ENCODE measurements at places on chromosomes 6 and 20. TPM values are rescaled to one million over a fixed set of nuclear protein-coding genes. Genes with fewer than 3 reads are reported as not detected.

The RBM24 gene
- 2.8 TPM for polyA plus RNA-seq

The SMOC2 gene
- polyA plus RNA-seq, result 8.3 TPM

- DNase-seq, result no peak
Observed at GRCh38 chr20:13251106-13251903, 30.2 kb downstream of the ISM1 start.

DNA sequence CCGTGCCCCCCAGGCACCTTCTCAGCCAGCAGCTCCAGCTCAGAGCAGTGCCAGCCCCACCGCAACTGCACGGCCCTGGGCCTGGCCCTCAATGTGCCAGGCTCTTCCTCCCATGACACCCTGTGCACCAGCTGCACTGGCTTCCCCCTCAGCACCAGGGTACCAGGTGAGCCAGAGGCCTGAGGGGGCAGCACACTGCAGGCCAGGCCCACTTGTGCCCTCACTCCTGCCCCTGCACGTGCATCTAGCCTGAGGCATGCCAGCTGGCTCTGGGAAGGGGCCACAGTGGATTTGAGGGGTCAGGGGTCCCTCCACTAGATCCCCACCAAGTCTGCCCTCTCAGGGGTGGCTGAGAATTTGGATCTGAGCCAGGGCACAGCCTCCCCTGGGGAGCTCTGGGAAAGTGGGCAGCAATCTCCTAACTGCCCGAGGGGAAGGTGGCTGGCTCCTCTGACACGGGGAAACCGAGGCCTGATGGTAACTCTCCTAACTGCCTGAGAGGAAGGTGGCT is 960 bp downstream of the TNFRSF6B start:
- no peak for DNase-seq

The FOXA2 gene
- polyA plus RNA-seq, result 0.60 TPM

The RNF144B gene
- 4.0 TPM for polyA plus RNA-seq

- no peak for DNase-seq
Observed at GRCh38 chr6:36364669-36365479, 22.6 kb downstream of the ETV7 start.

DNA sequence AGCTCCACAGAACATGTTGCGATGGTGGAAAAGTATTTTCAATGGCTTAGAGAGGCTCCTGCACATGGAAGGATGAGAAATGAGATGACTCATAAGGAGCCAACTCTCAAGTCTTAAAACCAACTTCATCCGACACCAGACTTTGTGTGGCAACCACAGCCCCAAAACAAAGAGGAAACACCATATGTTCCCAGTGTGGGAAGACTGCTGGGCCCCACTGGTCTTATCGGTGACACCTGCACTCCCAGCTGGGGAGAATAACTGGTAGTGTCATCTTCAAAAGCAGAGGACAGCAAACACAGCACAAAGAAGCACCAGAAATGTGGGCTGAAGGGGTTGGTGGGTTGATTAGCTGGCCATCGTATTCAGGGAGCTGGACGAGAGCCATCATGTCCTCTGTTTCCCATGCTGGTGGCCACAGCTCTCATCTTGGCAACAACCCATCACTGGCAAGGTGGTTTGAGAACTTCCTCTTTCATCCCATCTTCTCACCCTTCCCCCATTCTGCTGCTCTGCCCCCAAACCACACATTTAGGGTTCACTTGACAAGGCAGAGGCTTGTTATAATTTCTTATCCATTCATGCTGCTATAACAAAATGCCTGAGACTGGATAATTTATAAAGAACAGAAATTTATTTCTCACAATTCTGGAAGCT is 46.0 kb upstream of the TASP1 start:
- no peak for DNase-seq

GRCh38 chr6:164130151-164130550 is 715.6 kb downstream of the QKI start:
- DNase-seq, result no peak

Data from spinal cord (tissue), 10 donors.